SW 1271 (cell line): ENCODE measurements at places on chromosomes 7 and 10.

GRCh38 chr10:77358656-77359055, 279.0 kb downstream of the KCNMA1 start:
- DNase-seq: no peak

- DNase-seq: no peak
These were observed 22.9 kb downstream of the H2AZ2 start for GRCh38 chr7:44824894-44825526.

- no peak for DNase-seq
These were observed 39.6 kb downstream of the MICALL2 start for GRCh38 chr7:1419688-1420087.

GRCh38 chr10:113822174-113822573, 31.7 kb downstream of the DCLRE1A start:
- no peak for DNase-seq

DNA sequence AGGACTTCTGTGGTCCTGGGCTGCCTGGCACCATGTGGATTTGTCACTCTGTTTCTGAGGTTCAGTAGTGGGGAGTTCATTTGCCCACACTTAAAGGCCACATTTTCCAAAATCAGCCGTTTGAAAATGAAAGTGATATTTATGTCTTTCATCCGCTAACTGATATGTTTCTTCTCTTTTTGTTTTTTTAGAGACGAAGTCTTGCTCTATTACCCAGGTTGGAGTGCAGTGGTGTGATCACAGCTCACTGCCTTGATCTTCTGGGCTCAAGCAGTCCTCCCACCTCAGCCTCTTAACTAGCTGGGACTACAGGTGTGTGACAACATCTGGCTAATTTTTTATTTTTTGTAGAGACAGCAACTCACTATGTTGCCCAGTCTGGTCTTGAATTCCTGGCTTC, 58.6 kb downstream of the EBLN1 start:
- DNase-seq: no peak
